Upper lobe of left lung (tissue), 6 donors: ENCODE measurements at places on chromosomes 6 and 20.
A peak's percentile ranks its signal among the peaks of the same experiment; 100 is the strongest.

DNA sequence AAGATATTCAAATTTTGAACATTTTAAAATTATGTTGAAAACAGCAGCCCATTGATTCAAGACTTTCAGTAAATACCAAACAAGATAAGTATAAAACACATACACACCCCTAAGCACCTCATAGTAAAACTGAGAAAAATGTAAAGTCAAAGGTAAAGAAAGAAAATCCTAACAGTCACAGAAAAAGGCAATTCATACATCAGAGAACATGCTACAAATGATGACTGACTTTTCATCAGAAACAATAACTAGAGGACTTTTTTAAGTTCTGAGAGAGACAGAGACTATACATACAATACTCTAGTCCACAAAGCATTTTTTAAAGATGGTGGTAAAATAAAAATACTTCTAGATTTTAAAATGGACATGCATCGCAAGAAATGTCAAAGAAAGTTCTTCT lies 111.0 kb downstream of the PFDN4 start:
- DNase-seq = no peak

DNA sequence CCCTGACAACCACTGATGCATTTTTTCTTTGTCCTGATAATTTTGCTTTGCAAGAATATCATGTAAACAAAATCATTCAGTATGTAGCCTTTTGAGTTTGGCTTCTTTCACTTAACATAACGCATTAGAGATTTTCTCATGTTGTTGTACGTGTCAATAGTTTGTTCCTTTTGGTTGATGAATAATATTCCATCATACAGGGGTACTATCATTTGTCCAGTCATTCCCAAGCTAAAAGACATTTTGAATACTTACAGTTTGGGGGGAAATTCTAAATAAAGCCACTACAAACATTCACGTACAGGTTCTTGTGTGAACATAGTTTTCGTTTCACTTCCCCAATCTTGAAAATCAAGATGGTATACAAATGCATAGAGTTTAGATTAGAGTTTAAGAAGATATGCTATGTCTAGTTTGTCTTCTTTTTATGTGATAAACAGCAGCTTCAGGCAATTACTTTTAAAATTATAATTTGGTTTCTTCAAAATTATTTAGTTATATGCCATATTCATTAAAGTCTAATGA lies 5.2 kb downstream of the HAO1 start:
- DNase-seq = no peak

DNA sequence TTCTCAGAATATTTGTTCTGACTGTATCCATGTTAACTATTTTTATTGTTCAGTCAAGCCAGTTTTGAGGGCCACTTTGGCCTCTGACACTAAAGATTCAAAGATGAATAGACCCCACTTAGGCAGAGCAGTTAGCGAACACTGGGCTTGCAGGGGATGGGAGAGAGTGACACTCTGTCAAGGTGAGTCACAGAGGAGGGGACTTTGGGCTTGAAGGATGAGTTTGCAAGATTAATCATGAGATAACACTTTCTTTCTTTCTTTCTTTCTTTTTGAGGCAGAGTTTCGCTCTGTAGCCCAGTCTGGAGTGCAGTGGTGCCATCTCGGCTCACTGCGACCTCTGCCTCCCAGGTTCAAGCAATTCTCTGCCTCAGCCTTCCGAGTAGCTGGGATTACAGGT lies 46.4 kb downstream of the SPATA2 start:
- no peak for DNase-seq

GRCh38 chr6:54327631-54328030 lies 19.4 kb downstream of the TINAG start:
- no peak for DNase-seq

DNA sequence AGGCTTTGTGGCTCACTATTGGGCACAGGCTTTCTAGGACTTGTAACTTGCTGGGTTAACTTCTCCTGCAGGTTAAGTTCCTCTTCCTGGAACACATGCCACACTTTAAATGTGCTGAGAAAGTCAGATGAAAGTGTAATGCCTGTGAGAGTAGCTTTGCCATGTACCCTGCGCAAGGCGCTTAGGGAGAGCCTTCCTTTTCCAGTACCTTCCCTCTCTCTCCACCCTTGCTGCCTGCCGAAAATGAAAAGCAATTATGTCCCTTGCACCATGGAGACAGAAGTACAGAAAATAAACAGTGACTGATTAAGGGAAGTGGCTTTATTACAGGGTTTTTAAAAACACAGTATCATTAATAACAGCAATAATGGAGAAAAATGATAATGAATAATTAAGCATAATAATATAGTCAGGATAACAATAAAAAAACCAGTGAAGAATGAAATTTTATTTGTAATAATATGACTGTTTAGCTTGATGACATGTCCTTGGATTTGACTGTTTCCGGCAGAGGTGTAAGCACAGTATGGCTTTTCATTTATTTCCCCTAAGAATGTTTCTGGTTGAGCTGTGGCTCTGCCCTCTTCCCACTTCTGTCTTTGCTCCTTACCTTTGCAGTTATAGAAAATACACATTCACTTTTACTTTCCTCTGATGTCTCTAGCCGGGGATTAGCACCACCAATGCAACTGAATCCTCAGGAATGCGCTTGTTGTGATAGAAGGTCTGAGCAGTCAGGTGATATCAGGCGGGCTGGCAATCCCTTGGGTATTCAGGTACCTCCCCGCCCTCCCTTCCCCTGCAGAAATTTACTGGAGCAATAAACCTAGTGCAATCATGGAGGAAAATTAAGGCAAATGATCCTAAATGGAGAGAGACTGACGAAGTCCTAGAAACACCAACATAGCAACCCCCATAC lies 472.3 kb upstream of the CITED2 start:
- peak; percentile 22 for DNase-seq

GRCh38 chr20:9059931-9060330 lies 9.0 kb upstream of the PLCB4 start:
- no peak for DNase-seq

- no peak for DNase-seq
Observed at GRCh38 chr6:135904666-135905065, 53.2 kb downstream of the PDE7B start.

- DNase-seq = no peak
Observed at GRCh38 chr20:38890497-38890818, 35.8 kb upstream of the FAM83D start.

- DNase-seq = no peak
Observed at GRCh38 chr6:43584892-43585570, 9.0 kb downstream of the POLH start.

DNA sequence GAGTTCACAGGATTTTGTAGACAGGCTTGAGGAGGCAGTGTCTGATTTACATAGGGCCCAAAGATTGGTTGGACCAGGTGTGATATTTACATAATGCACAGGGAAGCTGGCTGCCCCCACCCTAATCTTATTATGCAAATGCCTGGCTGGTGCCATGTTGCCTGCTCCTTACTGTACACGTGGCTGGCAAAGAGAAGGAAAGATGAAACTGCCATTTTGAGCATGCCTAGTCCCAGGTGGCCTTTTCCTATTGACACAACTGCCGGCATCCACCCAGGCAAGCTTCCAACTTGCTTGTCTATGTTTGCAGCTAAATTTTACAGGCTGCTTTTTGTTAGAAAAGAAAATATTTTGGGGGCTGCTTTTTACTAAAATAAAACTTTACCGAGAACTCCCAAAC lies 174.6 kb downstream of the LMBRD1 start:
- no peak for DNase-seq
